ENCODE measurements at places on chromosomes 12 and 14.
A peak's percentile ranks its signal among the peaks of the same experiment; 100 is the strongest.

DNA sequence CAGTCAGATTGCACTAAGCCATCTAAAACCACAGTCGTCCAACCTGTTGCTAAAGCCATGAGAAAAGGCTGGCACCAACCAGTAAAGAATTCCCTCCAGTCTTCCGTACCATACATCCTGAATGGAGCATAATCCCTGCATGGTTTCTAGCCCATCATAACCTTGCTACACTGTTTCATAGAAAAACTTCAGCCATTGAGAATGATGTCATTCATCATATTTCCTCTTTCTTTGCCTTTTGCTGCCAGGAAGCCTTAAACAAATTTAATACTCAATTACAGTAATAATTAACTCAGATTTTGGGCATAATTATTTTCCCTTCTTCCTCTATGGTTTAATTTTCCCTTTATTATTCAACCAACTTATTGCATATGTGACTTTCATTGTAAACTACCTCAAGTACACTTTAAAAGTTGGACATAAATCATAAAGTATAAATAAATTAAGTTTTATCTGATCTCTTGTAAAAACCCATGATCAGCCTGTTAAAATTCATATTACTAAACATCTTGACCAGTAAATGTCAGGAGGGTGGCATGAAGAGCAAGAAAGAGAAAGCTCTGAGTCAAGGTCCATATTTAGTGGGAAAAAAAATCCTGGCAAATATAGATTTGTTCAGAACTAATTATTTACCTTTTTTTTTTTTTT lies 264.7 kb downstream of the ZFP36L1 start:
- no peak for DNase-seq

DNA sequence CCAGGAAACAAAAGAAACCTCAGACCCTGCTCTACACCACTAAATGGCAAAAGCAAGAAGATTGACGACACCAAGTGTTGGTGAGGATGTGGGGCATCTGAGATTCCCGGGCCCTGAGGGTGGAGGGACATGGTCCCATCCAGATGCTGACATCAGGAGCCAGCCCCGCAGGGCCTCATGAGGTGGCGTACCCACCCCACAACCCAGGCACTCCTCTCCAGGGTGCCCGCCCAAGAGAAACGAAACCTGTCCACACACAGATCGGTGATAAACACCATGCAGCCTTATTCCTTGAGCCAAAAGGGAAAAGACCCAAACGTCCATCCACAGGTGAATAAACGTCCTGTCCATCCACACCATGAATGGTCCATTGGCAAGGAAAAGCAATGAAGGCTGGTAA lies 54.8 kb upstream of the C14orf180 start:
- no peak for DNase-seq

GRCh38 chr14:67569011-67569650 lies 30.9 kb downstream of the PIGH start:
- DNase-seq = no peak

DNA sequence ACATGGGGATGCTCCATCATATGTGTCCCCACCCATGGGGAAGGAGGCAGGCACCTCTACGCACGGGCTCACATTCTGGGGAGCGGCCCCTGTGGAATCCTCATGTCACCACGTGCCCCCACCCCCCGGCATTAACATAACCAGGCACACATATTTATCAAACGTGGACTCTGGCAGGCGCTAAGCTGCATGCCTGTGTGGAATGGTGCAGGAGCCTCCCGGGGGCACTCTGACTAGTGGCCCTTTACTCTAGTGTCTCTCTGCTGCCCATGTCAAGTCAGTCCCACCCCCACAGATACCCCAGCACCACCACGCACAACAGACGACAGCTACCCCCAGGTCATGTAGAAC lies 66.1 kb downstream of the CCDC88C start:
- DNase-seq = no peak

GRCh38 chr12:9064201-9064814 lies 51.4 kb downstream of the A2M start:
- peak; percentile 77 for DNase-seq

GRCh38 chr12:113172185-113172584 lies 13.1 kb downstream of the DDX54 start:
- no peak for DNase-seq

GRCh38 chr12:88194868-88195267 lies 52.8 kb downstream of the TMTC3 start:
- no peak for DNase-seq

DNA sequence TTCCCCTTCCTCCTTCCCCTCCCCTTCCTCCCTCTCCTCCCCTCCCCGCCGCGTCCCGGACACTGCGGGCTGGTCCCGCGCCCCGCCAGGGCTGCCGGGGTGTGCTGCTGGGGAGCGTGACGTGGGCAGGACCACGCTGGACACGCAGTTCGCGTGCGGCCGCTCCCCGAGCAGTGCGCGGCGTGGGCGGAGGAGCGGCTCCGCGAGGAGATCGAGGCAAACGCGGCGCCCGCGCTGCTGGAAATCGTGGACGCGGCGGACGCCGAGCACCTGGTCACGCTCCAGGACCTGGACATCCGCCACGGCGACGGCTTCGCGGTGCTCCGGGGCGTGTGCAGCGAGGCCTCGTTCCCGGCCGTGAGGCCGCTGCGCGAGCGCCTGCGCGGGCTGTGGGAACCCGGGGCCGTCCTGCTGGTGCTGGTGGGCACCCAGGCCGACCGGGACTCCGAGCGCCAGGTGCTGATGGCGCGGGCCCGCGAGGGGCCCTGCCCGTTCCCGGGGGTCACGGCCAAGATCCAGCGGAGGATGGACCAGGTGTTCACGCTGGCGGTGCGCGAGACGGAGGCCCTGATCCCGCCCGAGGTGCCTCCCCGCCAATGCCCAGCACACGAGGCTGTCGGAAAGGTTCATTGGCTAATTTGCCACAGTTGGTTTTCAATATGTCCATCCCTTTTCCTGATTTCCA lies 84.3 kb downstream of the TNFAIP2 start:
- no peak for DNase-seq

- DNase-seq = no peak
These were observed 7.8 kb upstream of the KRT74 start for GRCh38 chr12:52581481-52581880.

DNA sequence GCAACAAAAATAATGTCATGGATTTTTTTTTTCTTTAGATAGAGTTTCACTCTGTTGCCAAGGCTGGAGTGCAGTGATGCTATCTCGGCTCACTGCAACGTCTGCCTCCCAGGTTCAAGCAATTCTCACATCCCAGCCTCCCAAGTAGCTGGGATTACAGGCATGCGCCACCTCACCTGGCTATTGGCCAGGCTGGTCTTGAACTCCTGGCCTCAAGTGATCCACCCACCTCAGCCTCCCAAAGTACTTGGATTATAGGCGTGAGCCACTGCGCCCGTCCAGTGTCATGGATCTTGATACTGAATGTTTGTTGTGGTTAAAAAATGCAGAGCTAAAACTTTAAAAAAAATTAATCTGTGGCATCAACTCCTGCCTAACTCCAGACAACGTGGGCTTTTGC lies 107.8 kb upstream of the PTPRB start:
- no peak for DNase-seq

DNA sequence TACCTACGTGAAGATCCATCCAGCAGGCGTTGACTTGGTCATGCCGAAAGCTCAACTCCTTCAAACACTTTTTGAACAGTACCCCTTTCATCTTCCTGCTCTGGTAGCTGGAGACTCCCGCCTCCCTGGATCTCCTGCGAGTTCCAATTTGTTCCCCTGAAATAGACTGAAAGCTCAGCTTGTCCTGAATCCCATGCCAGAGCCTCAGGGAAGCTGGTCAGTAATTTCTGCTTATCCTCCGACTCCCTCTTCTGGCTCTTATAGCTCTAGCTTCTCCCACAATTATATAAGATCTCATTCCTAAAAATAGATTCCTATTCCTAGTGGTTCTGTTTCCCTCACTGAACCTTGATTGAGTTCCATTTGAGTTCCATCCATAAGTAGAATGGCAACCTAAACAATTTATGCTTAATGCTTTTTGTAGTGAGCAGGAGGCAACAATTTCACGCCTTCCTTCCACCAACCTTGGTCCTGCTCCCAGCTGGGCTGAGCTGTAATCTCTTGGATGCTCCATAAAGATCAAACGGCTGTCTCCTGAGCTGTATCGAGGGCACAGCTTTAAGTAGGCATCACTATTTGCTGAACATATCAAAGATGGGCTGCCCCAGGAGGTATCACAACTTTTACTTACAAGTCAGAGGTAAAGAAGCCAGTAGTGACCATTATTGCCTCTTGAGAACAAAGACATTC lies 8.0 kb upstream of the TMEM132C start:
- DNase-seq = no peak

- DNase-seq = no peak
These were observed 360.8 kb downstream of the PAWR start for GRCh38 chr12:79329933-79330332.

DNA sequence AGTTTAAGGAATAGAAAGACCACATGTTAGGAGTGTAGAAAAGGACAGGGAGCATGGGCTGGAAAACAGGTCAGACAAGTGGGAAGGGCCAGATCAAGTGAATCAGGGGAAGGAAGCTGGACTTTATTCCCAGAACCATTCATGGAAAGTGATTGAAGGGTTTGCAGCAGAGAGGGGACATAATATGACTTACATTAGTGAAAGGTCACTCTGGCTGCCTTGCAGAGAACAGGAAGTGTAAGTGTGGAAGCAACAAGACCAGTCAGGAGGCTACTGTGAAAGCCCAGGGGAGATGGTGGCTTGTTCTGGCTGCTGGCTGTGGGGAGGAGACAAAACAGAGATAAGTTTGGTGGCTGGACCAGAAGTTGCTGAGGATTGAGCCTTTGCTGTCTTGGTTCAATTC lies 69.1 kb downstream of the VCPKMT start:
- no peak for DNase-seq

DNA sequence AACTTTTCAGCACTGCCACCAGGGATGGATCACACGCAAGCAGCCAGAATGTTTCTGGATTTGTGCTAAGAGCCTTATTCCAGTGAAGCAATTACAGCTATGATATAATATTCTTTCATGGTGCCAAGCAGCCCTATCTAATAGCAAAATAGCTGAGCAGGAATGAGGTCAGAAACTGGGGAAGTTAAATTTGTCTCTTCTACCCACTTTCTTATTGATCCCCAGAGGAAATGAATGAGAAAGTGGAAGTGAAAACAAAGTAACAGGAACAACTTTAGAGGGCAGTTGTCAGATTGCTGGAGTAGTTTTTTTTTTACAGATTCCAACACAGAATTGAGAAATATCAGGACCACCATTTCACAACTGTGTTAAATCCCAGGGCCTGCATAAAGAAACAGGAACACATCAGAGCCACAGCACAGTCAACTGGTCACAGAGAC lies 44.8 kb downstream of the GCH1 start:
- no peak for DNase-seq

DNA sequence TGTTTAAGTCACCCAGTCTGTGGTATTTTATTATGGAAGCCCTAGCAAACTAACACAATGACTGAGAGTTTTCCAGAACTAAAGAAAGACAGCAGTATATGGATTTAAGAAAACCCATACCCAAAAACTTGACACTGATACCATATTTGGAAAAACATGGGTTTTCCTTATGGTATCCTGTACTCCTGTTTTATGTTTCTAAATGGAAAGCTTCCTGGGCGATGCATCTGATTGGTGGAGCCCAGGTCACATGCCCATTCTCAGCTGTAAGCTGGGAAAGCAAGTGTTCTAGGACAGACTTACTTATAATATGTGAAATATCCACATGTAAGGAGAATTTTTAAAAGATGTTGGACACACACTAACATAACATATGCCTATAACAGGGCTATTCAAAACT lies 4.5 kb upstream of the RNASE4 start:
- DNase-seq = no peak

- DNase-seq = no peak
These were observed 40.5 kb downstream of the VEZT start for GRCh38 chr12:95258151-95258550.

GRCh38 chr12:128752386-128752785 lies 71.4 kb downstream of the SLC15A4 start:
- no peak for DNase-seq

DNA sequence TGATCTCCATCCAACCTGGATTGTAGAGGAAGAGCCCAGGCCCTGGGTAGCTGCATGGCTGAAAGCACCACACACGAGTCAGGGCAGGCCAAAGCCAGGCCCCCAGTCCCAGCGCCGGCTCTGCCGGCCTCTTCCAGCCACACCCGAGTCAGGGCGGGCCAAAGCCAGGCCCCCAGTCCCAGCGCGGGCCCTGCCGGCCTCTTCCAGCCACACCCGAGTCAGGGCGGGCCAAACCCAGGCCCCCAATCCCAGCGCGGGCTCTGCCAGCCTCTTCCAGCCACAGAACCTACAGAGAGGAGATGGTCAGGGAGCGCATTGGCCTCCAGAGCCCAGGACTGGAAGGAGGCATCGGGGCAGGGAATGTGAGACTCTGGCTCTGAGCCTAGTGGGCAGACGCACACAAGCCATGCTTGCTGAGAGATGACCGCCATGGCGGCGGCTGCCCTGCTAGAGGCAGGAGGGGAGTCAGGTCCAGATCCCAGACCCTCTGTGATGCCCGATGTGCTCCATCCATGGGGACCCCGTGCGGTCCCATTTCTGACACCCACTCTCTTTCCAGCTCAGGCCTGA lies 30.2 kb downstream of the BEGAIN start:
- DNase-seq = no peak

DNA sequence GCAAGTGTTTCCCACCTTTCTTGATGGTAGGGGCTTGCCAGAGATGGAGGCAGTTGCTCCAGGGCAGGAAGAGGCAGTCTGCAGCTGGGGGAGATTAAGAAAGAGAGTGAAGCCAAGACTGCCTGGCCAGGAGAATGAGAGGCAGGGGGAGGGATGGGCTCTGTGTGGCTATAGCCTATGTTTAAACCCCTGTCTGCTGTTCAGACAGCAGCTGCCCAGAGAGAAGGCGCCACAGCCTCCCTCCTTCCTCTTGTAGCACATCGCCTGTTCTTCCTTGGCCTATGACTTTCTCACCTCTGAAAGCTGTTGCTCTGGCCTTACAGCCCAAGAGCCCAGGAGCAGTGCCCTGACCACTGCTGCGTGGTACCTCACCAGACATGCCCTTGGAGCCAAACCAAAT lies 61.7 kb downstream of the EMP1 start:
- peak; percentile 37 for DNase-seq

GRCh38 chr12:105659355-105660075 lies 329.0 kb downstream of the C12orf75 start:
- no peak for DNase-seq

DNA sequence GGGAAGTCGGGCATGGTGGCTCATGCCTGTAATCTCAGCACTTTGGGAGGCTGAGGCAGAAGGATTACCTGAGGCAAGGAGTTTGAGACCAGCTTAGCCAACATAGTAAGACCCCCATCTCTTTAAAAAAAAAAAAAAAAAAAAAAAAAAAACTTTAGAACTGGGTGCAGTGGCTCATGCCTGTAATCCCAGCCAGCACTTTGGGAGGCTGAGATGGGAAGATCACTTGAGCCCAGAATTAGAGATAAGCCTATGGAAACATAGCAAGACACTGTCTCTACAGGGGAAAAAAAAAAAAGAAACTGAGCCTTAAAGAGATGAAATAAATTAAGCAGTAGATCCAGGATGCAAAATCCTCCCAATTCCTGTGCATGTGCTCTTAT lies 1.7 kb upstream of the PA2G4 start:
- DNase-seq = no peak

DNA sequence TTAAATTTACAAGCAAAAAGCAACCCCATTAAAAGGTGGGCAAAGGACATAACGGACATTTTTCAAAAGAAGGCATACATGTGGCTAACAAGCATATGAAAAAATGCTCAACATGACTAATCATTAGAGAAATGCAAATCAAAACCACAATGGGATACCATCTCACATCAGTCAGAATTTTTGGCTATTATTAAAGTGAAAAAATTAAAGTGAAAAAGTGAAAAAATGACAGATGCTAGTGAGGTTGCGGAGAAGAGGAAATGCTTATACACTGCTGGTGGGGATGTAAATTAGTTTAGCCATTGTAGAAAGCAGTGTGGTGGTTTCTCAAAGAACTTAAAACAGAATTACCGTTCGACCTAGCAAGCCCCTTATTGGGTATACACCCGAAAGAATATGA lies 7.9 kb downstream of the OTOGL start:
- DNase-seq = no peak

All from D341Med (cell line).